Transverse colon (tissue), 4 donors: ENCODE measurements at places on chromosomes 16 and 17. TPM values are rescaled to one million over a fixed set of nuclear protein-coding genes. Genes with fewer than 3 reads are reported as not detected.

- no peak for DNase-seq
- peaks cover 41% of the 10 kb centered on the region for H3K4me1 ChIP-seq
- peak overlapping the region; percentile 70 for H3K27ac ChIP-seq
- peak overlapping the region; percentile 9 for H3K4me3 ChIP-seq
Measured at GRCh38 chr17:76536511-76537287, 810 bp downstream of the CYGB start.

GRCh38 chr17:60392845-60393702 is 1.1 kb upstream of the USP32 start:
- no peaks in the 10 kb centered on the region for H3K27me3 ChIP-seq
- H3K4me1 ChIP-seq, result peaks cover 13% of the 10 kb centered on the region
- peak overlapping the region; percentile 93 for H3K27ac ChIP-seq
- peak; percentile 59 for DNase-seq
- H3K4me3 ChIP-seq, result peak overlapping the region; percentile 80

- no peak overlapping the region for H3K4me3 ChIP-seq
- H3K4me1 ChIP-seq, result peaks cover 25% of the 10 kb centered on the region
Measured at GRCh38 chr17:73343739-73344454, 32.1 kb upstream of the CDC42EP4 start.

DNA sequence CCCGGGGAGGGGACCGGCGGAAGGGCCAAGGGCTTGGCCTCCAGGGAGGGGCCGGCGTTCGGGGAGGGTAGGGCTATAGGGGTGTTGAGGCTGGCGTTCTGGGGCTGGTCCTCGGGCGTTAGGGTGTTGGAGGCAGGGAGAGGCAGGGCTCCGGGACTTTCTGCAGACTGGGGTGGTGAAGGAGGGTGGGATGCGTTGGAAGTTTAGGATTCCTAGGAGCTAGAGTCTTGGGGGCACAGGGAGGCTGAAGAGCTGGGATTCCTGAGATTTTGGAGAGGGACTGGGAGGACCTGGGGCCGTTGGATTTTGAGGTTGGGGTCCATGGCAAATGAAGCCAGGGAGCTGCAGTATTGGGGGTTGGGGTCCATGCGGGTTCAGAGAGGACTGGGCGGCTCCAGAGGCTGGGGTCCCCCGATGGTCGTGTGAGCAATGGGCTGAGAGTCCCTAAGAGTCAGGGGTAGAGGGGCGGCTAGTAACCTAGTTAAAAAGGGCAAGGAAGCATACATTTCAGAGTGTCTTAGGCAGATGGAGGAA is 740 bp downstream of the NFATC2IP start:
- H3K36me3 ChIP-seq, result peaks cover 31% of the 10 kb centered on the region
- H3K4me3 ChIP-seq, result peak overlapping the region; percentile 77
- peak; percentile 74 for DNase-seq
- H3K4me1 ChIP-seq, result peaks cover 22% of the 10 kb centered on the region
- peak overlapping the region; percentile 94 for H3K27ac ChIP-seq

- H3K4me1 ChIP-seq, result peaks cover 20% of the 10 kb centered on the region
- H3K27ac ChIP-seq, result no peak overlapping the region
- H3K36me3 ChIP-seq, result no peaks in the 10 kb centered on the region
- H3K27me3 ChIP-seq, result peaks cover 7% of the 10 kb centered on the region
Measured at GRCh38 chr17:21512307-21513011, 136.3 kb downstream of the KCNJ12 start.

GRCh38 chr17:63474174-63474573 is 2.7 kb upstream of the ACE start:
- no peak overlapping the region for H3K4me3 ChIP-seq
- peak; percentile 62 for DNase-seq
- peaks cover 13% of the 10 kb centered on the region for H3K27me3 ChIP-seq
- no peak overlapping the region for H3K27ac ChIP-seq
- H3K36me3 ChIP-seq, result no peaks in the 10 kb centered on the region

DNA sequence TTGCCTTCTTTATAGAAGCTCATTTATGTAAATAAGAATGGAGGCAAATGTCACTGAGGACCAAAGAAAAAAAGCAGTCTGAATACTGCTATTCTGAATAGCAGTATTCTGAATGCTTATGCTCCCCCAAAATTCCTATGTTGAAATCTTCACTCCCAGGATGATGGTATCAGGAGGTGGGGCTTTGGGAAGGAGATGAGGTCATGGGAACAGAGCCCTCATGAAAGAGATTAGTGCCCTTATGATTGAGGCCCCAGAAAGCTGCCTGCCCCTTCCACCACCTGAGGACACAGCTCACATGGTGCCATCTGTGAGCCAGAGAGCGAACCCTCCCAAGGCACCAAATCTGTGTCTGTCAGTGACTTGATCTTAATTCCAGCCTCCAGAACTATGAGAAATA is 28.8 kb downstream of the HEATR6 start:
- H3K4me3 ChIP-seq, result no peak overlapping the region
- H3K4me1 ChIP-seq, result no peaks in the 10 kb centered on the region
- no peak overlapping the region for H3K27ac ChIP-seq
- no peaks in the 10 kb centered on the region for H3K27me3 ChIP-seq

DNA sequence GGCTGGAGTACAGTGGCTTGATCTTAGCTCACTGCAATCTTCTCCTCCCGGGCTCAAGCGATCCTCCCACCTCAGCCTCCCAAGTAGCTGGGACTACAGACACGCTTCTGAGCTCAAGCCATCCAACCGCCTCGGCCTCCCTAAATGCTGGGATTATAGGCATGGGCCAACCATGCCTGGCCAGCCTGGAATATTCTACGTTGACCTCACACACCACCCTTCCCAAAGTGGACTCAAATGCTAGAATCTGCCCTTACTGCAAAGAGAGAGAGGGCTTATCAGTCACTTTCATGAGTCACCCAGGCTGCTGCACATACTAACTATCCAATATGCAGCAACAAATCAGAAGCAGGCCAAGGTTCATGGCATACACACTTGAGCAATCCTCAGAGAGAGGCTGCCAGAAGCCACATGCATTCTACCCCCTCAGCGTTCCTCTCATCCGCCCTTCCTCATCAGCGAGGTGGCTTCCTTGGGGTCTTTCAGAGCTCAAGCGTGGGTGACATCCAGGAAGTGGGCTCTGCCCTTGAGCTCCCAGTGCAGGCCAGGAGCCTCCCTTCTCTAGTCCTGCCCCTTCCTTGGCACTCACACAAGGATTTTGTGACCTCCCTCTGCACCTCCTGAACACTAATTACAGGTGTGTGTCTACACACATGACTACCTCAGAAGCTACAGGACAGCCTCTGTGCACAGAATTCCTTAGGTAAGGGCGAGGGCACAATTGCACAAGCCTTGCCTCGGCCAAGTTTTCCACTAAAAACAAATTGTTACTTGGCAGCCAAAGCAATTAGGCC is 24.8 kb upstream of the SIAH1 start:
- no peaks in the 10 kb centered on the region for H3K27me3 ChIP-seq
- H3K27ac ChIP-seq, result peak overlapping the region; percentile 84
- no peaks in the 10 kb centered on the region for H3K36me3 ChIP-seq
- H3K4me1 ChIP-seq, result peaks cover 42% of the 10 kb centered on the region
- peak; percentile 68 for DNase-seq

DNA sequence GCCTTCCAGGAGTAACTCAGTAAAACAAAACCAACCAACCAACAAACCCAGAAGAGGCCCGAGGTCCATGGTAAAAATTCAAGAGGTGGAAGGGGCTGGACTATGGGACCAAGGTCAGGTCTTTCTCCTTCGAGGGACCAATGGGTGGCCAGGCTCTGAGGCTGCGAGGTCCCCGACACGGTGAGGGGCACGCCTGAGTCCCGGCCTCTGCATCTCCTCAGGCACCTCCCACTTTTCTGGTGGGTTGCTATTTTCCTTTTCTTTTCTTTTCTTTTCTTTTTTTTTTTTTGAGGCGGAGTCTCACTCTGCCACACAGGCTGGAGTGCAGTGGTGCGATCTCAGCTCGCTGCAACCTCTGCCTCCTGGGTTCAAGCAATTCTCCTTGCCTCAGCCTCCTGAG is 18.0 kb downstream of the CD7 start:
- H3K27me3 ChIP-seq, result no peaks in the 10 kb centered on the region
- H3K4me1 ChIP-seq, result peaks cover 54% of the 10 kb centered on the region
- H3K27ac ChIP-seq, result peak overlapping the region; percentile 98
- DNase-seq, result no peak
- H3K4me3 ChIP-seq, result no peak overlapping the region

DNA sequence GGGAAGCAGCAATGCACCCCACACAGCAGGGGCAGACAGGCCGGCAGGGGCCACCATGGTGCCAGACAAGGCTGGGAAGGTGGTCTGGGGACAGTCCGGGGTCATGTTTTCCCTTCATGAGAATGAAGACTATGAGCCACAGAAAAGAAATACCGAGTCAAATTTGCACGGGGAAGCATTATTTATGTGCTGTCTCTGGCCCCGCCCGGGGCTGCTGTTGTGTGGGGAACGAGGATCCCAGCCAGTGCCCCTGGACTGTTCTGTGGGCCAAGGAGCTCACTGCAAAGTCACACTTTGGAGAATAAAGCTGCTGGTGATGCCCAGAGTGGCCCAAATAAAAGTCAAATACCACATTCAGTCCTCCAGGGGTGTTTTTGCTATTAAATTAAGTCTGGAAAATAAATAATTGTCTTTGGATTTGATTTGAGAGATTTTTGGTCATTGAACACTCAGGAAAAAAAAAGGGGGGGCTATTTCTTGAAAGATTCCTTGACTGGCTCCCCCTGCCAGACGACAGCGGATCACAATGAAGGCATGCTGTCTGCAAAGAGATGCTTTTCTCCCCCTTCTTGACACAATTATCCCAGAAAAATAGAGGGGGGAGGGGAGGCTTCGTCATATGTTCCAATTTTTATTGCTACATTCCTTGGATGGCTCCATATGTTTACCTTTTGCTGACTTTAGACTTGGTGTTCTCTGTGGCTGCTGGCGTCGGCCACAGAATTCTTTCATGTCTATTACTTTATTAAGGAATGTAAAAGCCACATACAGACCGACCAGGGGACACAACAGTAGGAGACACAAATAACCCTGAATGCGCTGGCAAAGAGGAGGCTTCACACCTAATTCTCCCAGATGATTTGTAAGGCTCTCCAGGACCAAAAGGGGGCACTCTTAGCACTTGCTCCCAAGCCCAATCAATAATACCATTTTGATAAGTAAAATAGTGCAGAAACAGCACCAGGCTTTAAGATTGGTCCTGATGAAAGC is 27.1 kb upstream of the ANKFN1 start:
- no peak overlapping the region for H3K4me3 ChIP-seq
- H3K4me1 ChIP-seq, result no peaks in the 10 kb centered on the region
- no peak overlapping the region for H3K27ac ChIP-seq
- H3K36me3 ChIP-seq, result no peaks in the 10 kb centered on the region

DNA sequence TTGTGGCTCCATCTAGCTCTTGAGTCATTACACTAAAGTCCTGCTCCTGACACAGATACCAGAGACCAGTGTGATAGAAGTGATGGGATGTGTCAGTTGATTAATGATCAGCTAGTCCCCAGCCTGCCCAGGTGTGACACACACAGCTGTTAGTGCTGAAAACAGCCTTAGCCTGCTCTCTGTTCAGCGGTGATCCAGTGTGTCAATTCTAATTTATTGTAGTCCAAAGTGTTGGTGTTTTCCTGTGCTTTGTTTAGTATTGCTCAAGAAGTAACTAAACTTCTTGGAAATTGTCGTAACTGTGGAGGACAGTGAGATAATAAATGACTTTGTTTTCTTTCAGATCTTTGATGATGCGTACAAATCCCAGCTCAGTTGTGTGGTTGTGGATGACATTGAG is 92.3 kb downstream of the WNT3 start:
- H3K4me1 ChIP-seq, result no peaks in the 10 kb centered on the region
- H3K36me3 ChIP-seq, result no peaks in the 10 kb centered on the region
- no peaks in the 10 kb centered on the region for H3K27me3 ChIP-seq
- no peak overlapping the region for H3K4me3 ChIP-seq
- no peak overlapping the region for H3K27ac ChIP-seq

DNA sequence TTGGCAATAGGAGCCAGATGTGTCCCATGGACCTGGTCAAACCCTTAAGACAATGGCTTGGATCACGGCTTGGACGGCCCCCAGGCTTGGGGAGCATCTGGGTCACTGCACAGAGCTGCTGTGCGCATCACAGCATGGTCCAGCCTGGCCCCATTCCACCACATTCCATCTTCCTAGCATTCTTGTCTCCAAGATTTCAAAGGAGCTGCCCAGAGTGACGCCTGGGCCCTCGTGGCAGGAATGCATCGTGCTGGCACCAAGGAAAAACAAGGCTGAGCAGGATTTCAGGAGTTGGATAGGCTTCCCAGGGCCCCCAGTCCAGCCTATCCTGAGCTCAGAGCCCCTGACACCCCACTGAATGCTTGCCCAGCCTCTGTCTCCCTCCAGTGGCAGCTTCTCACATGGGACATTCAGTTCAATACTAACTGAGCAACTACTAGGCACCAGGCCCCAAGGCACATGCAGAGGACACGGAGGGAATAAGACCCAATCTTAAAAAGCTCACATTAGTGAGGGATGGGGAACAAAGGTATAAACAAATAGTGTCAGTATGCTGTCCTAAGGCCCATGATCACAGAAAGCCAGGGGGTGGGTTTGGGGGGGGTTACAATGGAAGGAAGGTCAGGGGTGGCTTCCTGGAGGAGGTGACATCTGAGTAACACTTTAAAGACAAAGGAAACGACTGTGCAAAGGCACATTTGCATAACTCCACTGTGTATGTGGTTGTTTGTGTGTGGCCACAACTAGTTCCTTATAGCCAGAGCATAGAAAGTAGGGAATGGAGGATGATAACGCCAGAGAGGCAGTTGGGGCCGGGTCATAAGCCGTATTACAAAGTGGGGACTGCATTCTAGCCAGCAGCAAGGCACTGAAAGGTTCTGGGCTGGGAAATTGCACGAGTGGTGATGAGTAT is 34.1 kb downstream of the TK2 start:
- H3K4me3 ChIP-seq, result peak overlapping the region; percentile 17
- no peaks in the 10 kb centered on the region for H3K27me3 ChIP-seq
- H3K27ac ChIP-seq, result peak overlapping the region; percentile 99
- DNase-seq, result no peak
- peaks cover 34% of the 10 kb centered on the region for H3K4me1 ChIP-seq
- H3K36me3 ChIP-seq, result no peaks in the 10 kb centered on the region

DNA sequence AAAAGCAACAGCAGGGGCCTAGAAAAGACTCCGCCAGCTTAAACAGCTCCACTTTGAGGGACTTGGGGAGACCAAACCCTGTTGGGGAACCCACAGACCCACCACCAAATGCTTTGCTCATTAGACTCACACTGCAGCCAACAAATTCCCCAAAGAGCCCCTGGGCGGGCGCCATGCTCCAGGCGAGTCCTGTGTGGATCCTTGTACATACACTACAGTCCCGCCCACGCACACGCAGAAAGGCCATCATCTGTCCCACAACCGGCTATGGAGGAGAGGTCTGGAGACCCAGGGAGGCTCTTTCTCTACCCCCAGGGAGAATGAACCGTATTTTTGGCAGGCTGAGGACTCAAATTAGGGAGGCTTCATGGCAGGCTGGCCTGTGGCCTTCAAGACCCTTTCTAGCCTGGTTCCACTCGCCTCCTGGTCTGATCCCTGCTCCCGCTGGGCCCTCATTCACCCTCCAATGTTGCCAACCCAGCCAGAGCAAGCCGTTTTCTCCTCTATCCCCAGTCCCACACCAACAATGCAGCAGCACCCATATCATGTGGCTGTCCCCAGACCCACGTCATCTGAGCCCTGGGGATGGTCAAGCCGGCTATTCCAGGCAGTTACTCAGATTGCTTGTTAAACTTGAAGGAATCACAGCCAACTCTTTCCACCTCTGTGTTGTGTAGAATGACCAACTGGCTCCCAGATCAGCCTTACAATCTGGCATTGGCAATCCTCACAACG is 27.2 kb downstream of the ZNF423 start:
- no peaks in the 10 kb centered on the region for H3K27me3 ChIP-seq
- peak overlapping the region; percentile 50 for H3K27ac ChIP-seq
- no peak overlapping the region for H3K4me3 ChIP-seq
- DNase-seq, result no peak

KCNJ16 gene
- total RNA-seq, result not detected

TP53TG3 gene
- not detected for total RNA-seq

BAIAP3 gene
- total RNA-seq, result 190 TPM
